ENCODE measurements at places on chromosomes 7 and 10. TPM values are rescaled to one million over a fixed set of nuclear protein-coding genes. Genes with fewer than 3 reads are reported as not detected.

GRCh38 chr10:95506056-95506737 is 55.0 kb downstream of the SORBS1 start:
- no peak overlapping the region for H3K4me3 ChIP-seq
- peak; percentile 58 for DNase-seq
- H3K27me3 ChIP-seq, result no peaks in the 10 kb centered on the region
- no peaks in the 10 kb centered on the region for H3K36me3 ChIP-seq

DNA sequence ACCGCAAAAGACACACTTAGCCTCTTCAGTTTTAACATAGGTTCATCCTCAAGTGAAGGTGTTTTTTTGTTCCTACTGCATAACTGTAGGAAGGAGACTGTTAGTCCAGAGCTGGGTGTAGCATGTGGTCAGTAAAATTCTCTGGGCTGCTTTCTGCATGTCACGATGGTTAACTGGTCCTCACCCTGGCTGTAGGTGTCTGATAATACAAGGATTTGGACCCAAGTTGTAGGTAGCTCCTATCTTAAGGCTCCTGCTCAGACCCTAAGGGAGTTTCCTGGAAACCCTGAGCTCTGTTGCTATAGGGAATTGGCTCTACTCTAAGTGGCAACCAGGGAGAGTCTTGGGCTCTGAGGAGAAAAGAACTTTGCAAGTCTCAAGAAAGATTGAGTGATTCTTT is 112.9 kb downstream of the SAMD9 start:
- H3K4me3 ChIP-seq, result no peak overlapping the region
- DNase-seq, result no peak
- no peak overlapping the region for H3K27ac ChIP-seq
- no peaks in the 10 kb centered on the region for H3K27me3 ChIP-seq
- no peaks in the 10 kb centered on the region for H3K4me1 ChIP-seq
- H3K36me3 ChIP-seq, result no peaks in the 10 kb centered on the region

DNA sequence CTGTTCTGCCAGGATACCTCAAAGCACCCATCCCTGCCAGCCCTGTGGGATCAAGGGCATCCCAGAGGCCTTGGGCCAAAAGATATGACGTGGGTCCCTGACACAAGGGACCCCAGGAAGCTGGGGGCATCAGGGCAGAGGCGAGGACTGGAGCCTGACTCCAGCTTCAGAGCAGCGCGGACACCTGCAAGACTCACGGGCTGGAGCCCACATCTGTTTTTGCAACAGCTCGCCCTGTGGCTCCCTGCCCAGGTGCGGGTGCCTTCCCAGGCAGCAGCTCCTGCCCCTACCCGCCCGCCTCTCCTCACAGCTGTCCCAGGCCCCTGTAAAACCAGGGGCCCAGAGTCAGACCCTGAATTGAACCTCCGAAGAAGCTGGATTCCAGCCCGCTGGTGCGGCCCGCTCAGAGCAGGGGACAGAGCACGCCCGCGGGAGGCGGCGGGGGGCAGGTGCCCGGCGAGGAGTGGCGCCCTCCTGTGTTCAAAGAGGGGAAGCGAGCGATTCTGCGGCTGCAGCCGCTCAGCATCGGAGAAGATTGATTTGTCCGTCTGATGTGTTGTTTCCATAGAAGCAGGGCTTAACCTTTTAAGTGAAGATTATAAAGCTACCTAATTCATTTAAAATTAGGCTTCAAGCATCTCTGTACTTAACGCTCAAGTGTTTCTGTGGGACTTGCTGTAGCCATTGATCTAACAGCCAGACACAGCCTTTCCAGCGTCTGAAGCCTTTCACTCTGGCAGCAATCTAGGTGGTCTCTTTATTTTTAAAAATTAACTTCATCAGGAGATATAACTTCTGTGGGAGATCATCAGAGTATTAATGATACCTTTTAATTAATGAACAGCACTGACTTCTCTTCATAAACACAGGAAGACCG is 88.4 kb downstream of the BEND7 start:
- no peaks in the 10 kb centered on the region for H3K4me1 ChIP-seq
- peaks cover 16% of the 10 kb centered on the region for H3K27me3 ChIP-seq
- DNase-seq, result peak; percentile 16
- no peak overlapping the region for H3K27ac ChIP-seq
- H3K36me3 ChIP-seq, result no peaks in the 10 kb centered on the region

GRCh38 chr7:27155816-27156507 is 513 bp downstream of the HOXA7 start:
- H3K27me3 ChIP-seq, result no peaks in the 10 kb centered on the region
- peak overlapping the region; percentile 86 for H3K4me3 ChIP-seq
- no peak for DNase-seq
- H3K27ac ChIP-seq, result peak overlapping the region; percentile 63
- H3K4me1 ChIP-seq, result peaks cover 4% of the 10 kb centered on the region
- H3K36me3 ChIP-seq, result no peaks in the 10 kb centered on the region

DNA sequence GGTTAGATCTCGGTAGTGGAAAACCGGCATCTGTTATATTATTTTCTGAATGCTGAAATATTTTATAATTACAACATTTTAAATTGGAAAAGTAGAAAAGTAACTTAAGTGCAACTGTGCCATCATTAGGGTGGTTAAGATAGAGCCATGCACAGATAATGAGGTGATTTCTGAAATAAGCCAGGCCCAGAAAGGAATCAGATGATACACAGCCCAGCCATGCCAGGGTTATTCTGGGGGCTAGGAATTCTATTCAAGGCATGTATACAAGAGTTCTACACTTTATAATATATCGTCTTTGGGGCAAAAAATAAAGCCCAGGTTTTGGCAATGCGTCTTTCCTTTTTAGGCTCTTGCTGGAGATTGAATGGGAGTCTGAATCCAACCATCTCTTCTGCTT is 128.7 kb downstream of the ITGB8 start:
- DNase-seq, result no peak
- no peaks in the 10 kb centered on the region for H3K36me3 ChIP-seq
- H3K4me1 ChIP-seq, result no peaks in the 10 kb centered on the region
- H3K27ac ChIP-seq, result no peak overlapping the region

DNA sequence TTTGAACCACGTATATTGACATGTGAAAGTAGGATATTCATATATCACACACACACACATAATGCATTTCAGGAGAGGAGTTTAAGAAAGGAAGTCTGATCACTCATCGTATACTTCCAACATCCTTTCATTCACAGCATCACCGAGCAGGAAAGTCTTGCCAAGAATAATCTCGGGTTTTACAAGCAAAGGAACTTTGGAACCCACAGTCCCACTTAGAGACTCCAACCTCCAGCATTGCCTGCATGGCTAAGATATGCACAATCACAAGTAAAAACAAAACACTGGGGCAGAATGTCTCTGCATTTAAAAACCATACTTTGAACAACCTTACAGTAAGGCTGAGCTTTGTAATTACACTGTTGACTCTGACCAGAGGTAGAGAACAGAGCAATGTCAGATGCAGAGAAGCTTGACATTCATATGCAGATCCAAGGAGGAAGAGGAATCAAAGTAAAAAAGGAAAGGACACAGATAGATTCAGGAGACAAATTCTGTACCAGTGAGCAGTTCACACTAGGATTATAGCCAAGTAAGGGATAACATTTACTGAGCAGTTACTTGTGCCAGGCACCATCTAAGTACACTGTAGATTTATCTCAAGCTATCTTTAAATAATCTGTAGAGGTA is 14.8 kb downstream of the THSD7A start:
- H3K4me3 ChIP-seq, result no peak overlapping the region
- no peaks in the 10 kb centered on the region for H3K4me1 ChIP-seq
- peak; percentile 59 for DNase-seq
- no peak overlapping the region for H3K27ac ChIP-seq
- H3K27me3 ChIP-seq, result no peaks in the 10 kb centered on the region

- no peak overlapping the region for H3K27ac ChIP-seq
- no peaks in the 10 kb centered on the region for H3K4me1 ChIP-seq
- no peaks in the 10 kb centered on the region for H3K27me3 ChIP-seq
- H3K4me3 ChIP-seq, result no peak overlapping the region
- peak; percentile 76 for DNase-seq
- no peaks in the 10 kb centered on the region for H3K36me3 ChIP-seq
Measured at GRCh38 chr7:19294619-19295018, 149.4 kb upstream of the FERD3L start.

- no peak for DNase-seq
- H3K4me1 ChIP-seq, result no peaks in the 10 kb centered on the region
- H3K36me3 ChIP-seq, result no peaks in the 10 kb centered on the region
- H3K27me3 ChIP-seq, result no peaks in the 10 kb centered on the region
- H3K27ac ChIP-seq, result no peak overlapping the region
- no peak overlapping the region for H3K4me3 ChIP-seq
Measured at GRCh38 chr7:114835303-114835702, 86.6 kb upstream of the MDFIC start.

GRCh38 chr10:13809427-13809826 is 222.7 kb downstream of the PRPF18 start:
- peak; percentile 37 for DNase-seq
- no peak overlapping the region for H3K4me3 ChIP-seq
- H3K27me3 ChIP-seq, result no peaks in the 10 kb centered on the region
- no peaks in the 10 kb centered on the region for H3K4me1 ChIP-seq

GRCh38 chr7:50603287-50603686 is 38.1 kb upstream of the DDC start:
- H3K4me3 ChIP-seq, result no peak overlapping the region
- no peaks in the 10 kb centered on the region for H3K4me1 ChIP-seq
- H3K36me3 ChIP-seq, result peaks cover 3% of the 10 kb centered on the region
- no peak overlapping the region for H3K27ac ChIP-seq

GRCh38 chr7:64182036-64182790 is 24.8 kb upstream of the ZNF735 start:
- no peak overlapping the region for H3K4me3 ChIP-seq
- no peaks in the 10 kb centered on the region for H3K36me3 ChIP-seq
- no peaks in the 10 kb centered on the region for H3K27me3 ChIP-seq
- no peak overlapping the region for H3K27ac ChIP-seq
- DNase-seq, result no peak

- H3K27ac ChIP-seq, result no peak overlapping the region
- no peaks in the 10 kb centered on the region for H3K27me3 ChIP-seq
- DNase-seq, result no peak
- no peak overlapping the region for H3K4me3 ChIP-seq
- peaks cover 16% of the 10 kb centered on the region for H3K4me1 ChIP-seq
- H3K36me3 ChIP-seq, result no peaks in the 10 kb centered on the region
Measured at GRCh38 chr7:42104231-42104630, 132.8 kb downstream of the GLI3 start.

- H3K36me3 ChIP-seq, result no peaks in the 10 kb centered on the region
- H3K4me1 ChIP-seq, result no peaks in the 10 kb centered on the region
- peak overlapping the region; percentile 60 for H3K27ac ChIP-seq
- DNase-seq, result peak; percentile 96
- H3K27me3 ChIP-seq, result no peaks in the 10 kb centered on the region
Measured at GRCh38 chr7:155951554-155952158, 139.4 kb upstream of the SHH start.

- H3K4me1 ChIP-seq, result no peaks in the 10 kb centered on the region
- H3K27ac ChIP-seq, result no peak overlapping the region
- no peak overlapping the region for H3K4me3 ChIP-seq
- no peak for DNase-seq
- no peaks in the 10 kb centered on the region for H3K36me3 ChIP-seq
Measured at GRCh38 chr10:110973400-110973799, 54.0 kb downstream of the SHOC2 start.

DNA sequence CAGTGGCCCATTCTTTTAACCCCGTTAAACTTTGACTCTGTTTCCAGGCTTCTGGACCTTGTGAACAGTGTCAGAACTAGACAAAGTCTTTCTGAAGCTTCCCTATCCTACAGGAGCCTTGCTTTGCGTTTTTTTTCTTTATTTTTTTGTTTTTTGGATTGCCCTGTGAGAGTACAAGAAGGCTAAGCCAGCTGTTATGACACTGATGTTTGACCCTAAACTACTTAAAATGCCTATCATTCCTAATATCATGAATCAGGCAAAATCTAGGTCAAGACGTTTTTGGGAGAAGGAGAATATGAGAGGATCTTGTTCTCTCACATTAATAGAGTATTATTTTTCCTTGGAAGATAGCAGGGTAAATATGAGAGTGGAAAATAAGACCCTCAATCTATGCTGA is 79.8 kb downstream of the EPDR1 start:
- peak overlapping the region; percentile 12 for H3K27ac ChIP-seq
- no peaks in the 10 kb centered on the region for H3K27me3 ChIP-seq
- peak; percentile 54 for DNase-seq
- H3K4me3 ChIP-seq, result no peak overlapping the region

GRCh38 chr10:62038609-62039190 is 137.2 kb downstream of the ARID5B start:
- no peaks in the 10 kb centered on the region for H3K36me3 ChIP-seq
- H3K27me3 ChIP-seq, result no peaks in the 10 kb centered on the region
- H3K27ac ChIP-seq, result peak overlapping the region; percentile 8
- H3K4me3 ChIP-seq, result no peak overlapping the region
- peaks cover 36% of the 10 kb centered on the region for H3K4me1 ChIP-seq
- DNase-seq, result peak; percentile 84

DNA sequence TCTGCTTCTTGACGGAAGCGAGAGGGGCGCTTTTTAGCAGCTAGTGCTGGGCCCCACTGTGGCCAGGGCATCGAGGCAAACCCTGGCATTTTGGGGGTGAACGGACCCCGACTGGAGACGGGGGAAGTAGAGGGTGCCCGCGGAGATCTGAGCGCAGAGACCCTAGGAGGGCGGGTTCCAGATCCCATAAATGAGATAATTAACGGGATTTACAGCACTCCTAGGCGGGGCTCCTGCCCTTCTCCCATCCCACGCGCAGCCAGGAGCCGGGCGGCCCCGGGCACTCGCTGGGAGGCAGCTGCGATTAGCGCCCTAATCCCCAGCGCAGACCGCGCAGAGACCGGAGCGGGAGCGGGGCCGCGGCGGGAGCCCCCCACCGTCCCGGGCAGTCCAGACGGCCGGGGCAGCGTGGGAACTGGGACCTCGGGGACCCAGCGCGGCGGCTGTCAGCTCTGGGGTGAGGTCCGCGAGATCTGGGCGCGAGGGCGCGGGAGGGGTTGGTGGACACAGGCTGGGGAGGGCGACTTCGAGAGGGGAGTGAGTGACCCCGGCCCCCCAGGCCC is 735 bp downstream of the JCAD start:
- DNase-seq, result no peak
- peaks cover 8% of the 10 kb centered on the region for H3K4me1 ChIP-seq
- H3K36me3 ChIP-seq, result no peaks in the 10 kb centered on the region
- peak overlapping the region; percentile 38 for H3K27ac ChIP-seq
- peak overlapping the region; percentile 60 for H3K4me3 ChIP-seq

- no peak overlapping the region for H3K4me3 ChIP-seq
- no peaks in the 10 kb centered on the region for H3K36me3 ChIP-seq
- H3K27ac ChIP-seq, result no peak overlapping the region
- no peak for DNase-seq
- peaks cover 62% of the 10 kb centered on the region for H3K27me3 ChIP-seq
Measured at GRCh38 chr7:97018791-97019531, 5.7 kb downstream of the DLX5 start.

DNA sequence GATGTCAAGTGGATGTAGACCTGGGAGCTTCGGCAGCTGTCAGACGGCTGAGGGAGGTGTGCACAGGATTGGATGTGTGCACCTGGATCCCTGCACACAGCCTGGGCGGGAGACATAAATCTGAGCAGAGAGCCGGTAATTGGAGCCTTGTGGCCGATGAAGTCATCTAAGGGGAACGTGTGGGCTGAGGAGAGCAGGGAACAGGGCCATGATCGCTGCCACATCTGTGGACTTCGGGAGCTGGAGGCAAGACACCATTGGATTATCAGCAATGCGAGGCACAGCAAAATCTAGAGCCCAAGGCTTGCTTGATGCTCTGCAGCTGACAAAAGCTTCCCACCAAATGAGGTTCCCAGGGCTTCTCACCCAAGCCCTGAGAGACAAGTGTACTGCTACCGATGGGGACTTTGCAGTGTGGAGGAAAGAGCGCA is 147.7 kb downstream of the PTPN20 start:
- H3K4me1 ChIP-seq, result peaks cover 4% of the 10 kb centered on the region
- no peak overlapping the region for H3K4me3 ChIP-seq
- peak; percentile 16 for DNase-seq
- no peaks in the 10 kb centered on the region for H3K27me3 ChIP-seq
- H3K27ac ChIP-seq, result no peak overlapping the region
- H3K36me3 ChIP-seq, result no peaks in the 10 kb centered on the region

Gene ZP3
- 1.4 TPM for polyA plus RNA-seq

Gene SLC26A3
- polyA plus RNA-seq, result not detected

Gene MRLN
- polyA plus RNA-seq, result not detected

Gene BET1
- polyA plus RNA-seq, result 33.7 TPM

Gene ECHDC3
- 13.8 TPM for polyA plus RNA-seq

Gene STK31
- 0.01 TPM for polyA plus RNA-seq
